ENCODE measurements at places on chromosomes 2 and 18.

DNA sequence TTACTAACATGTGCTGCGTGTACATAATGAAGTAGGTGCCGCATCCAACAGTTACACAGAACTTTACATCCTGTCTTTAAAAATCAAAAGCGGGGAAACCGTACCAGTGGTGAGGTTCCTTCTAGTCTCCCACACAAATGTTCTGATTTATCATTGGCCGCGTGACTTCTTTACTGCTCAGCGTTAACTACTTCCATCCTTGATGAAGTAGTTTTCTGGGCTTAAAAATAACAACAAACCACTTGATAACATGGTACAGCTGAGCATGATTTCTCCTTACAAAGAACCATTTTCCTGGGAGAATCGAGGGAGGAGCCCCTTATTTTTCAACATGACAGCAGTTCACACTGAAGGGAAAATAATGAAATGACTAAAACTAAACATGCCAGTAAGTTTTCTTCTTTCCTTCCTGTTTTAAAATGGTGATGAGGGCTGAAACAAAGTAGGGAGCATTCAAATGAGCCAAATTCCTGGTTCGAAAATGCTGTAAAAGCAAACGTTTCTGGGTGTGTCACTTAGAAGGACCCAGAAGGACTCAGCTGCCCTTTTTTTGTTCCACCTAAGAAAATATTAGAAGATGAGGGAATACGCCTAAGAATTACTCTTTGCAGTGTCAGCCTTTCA is 9.9 kb downstream of the EMILIN2 start:
- no peak for DNase-seq

DNA sequence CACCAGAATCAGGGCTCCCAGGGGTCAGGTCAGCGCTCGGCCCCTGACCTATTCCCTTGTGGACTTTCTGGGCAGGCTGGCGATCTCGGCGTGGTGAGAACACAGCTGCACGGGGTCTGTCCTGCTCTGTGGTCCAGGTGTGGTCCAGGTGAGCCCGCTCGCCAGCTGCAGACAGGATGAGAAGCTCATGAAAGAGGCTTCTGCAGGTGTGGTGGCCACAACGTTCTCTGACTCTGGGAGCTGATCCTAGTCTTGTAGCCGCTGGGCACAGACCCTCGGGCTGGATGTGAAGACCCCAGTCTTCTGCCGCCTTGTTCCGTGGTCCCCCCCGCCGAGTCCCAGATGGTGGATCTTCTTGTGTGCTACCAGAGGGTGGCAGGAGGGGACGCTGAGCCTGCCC is 129.7 kb downstream of the RTP5 start:
- no peak for DNase-seq

DNA sequence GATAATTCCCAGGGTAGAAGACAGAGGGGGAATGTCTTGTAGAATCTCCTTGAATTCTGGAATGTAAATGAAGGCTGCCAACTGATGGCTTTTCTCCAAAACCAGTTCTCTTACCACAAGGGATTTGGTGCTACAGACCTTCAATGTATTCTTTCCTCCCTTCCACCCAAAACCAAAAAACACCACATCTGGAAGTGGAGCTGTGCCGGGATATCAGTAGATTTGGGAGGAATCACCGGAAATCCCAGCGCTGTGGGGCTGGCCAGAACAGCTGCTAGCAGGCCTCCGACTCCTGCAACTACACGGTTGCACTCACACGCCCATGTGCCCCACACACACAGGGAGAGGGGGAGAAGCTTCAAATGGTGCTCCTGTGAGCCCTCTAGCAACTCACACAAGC is 45.7 kb downstream of the RPL31 start:
- no peak for DNase-seq

DNA sequence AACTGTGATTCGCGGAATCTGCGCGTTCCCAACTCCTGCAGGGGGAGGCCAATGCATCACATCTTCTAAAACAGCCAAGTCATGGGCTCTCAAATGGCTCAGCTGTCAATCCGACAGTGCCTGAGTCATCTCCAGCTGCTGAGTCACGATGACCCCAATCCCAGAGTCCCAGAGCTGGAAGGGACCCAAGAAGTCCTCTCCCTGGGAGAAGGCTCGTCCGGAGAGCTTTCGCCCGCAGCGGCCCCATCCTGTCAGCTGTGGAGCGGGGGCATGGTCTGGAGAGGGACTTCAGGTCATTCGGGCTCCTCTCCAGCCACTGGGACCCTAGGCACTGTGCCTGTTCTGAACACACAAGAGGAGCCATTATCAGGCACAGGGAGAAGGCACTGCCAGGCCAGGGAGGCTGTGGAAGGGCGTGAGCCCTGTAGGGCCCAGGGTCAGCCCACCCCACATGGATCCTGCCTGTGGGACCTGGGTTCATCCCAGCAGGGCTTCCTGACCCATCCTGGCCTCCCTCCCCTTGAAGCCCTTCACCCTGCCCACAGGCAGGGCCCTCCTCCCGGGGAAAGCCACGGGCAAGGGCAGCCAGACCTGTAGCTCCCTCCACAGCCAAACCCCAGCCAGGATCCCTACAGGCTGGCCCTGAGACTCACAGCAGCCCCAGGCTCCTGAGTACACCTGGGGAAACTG is 47.6 kb upstream of the GPC1 start:
- no peak for DNase-seq

DNA sequence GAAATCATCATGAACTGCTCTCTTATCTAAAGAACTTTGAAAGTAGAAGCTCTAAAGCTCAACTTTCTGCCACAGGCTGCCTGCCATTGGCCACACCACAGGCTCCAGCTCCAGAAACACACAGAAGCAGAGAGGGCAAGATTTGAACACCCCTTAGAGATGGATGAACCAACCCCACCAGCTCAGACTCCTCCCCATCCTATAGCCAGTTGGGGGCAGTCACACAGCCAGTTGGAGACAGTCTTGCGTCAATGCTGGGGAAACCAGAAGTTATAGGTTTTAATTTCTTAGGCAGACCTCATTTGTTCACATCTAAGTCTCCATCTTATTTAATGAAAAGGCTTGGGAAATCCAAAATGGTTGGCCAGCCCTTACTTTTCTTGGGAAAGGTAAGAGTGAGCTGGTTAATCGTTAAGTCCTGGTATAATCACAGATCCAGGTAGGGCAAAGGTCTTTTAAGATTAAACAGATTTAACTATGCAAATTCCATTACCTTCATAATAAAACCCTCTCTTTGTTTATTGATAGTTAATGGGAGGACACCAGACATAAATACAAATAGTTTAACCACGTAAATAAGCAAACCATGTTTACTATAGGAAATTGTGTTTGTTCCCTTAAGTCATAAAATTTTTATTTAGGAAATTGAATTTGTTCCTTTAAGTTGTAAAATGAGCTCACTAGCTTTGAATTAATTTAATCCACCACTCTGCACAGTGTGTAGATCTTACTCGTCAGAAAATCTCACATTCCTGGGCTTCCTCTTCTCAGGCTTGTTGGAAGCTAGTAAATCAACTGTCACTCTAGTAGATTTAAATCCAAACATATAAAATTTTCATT is 28.0 kb downstream of the MRO start:
- no peak for DNase-seq

GRCh38 chr2:229627728-229628127 is 86.6 kb downstream of the DNER start:
- DNase-seq, result no peak

DNA sequence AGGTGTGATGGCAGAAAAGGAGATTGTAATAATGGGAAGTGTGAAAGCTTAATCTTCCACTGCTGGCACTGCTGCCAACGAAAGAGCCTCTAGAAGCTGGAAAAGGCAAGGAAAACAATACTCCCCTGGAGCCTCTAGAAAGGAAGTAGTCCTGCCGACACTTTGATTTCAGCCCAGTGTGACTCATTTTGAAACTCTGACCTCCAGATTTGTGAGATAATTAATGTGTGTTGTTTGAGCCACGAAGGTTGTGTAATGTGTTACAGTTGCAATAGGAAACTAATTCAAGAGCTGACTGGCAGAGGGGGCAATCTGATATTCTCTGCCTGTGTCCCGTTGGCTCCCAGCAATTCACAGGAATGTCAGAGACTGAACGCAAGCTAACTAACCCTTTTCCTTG is 219.2 kb upstream of the UBE2E3 start:
- no peak for DNase-seq

Data from neural progenitor cell (in vitro differentiated cells).